ENCODE measurements at places on chromosomes 4 and X.
A peak's percentile ranks its signal among the peaks of the same experiment; 100 is the strongest.

GRCh38 chr4:71270901-71271300 is 67.9 kb upstream of the SLC4A4 start:
- no peak for DNase-seq

- DNase-seq: no peak
These were observed 68.5 kb downstream of the SH3RF1 start for GRCh38 chr4:169202145-169202699.

- no peak for DNase-seq
These were observed 17.7 kb upstream of the RPS6KA3 start for GRCh38 chrX:20284444-20284843.

DNA sequence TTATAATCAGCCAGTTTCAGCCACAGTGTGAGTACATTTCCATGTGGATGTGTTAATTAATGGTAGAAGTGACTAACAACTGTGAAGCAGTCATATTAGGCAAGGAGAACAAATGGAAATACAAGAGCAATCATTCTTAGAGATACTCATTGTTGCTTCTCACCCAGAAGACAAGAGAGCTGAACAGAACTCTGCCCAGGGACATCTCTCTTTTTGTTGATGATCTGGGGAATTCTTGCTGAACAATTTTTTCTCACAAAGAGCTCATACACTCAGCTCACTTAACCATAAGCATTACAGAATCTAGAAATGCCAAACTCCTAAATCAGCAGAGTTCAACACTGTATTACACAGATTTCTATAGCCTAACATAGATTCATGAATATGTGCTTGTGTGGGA is 150.1 kb downstream of the COMMD8 start:
- no peak for DNase-seq

GRCh38 chr4:48651914-48652313 is 128.2 kb downstream of the FRYL start:
- DNase-seq: no peak

- DNase-seq: no peak
These were observed 119.7 kb downstream of the FRYL start for GRCh38 chr4:48660347-48660746.

- no peak for DNase-seq
These were observed 367.1 kb downstream of the PACRGL start for GRCh38 chr4:21067351-21067750.

DNA sequence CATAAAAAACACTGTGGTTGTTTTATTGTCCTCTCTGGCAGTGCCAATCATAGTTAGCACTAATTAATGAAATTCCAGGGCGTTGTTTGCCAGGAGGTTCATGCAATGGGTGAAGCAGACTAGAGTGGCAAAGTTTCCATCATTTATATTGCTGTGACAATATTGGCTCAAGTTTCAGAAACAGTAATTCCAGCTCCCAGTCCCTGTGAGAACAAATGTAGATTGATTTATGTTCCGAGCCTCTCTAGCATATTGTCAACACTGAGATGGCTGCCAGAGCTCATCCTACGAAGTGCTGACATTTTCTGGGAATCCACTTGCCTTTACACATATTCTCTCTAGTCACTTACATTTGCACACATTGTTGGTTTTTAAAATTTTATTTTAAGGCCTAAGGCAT is 440.0 kb upstream of the IGFBP7 start:
- no peak for DNase-seq

GRCh38 chr4:46974891-46975543 is 18.4 kb downstream of the GABRA4 start:
- no peak for DNase-seq

DNA sequence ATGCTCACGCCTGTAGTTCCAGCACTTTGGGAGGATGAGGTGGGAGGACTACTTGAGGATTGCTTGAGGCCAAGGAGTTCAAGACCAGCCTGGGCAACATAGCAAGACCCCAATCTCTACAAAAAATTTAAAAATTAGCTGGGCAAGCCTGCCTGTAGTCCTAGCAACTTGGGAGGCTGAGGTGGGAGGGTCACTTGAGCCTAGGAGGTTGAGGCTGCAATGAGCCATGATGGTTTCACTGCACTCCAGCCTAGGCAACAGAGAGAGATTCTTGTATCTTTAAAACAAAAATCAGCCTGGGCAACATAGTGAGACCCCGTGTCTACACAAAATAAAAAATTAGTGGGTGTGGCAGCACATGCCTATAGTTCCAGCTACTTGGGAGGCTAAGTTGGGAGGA is 1.9 kb downstream of the ZNF41 start:
- no peak for DNase-seq

DNA sequence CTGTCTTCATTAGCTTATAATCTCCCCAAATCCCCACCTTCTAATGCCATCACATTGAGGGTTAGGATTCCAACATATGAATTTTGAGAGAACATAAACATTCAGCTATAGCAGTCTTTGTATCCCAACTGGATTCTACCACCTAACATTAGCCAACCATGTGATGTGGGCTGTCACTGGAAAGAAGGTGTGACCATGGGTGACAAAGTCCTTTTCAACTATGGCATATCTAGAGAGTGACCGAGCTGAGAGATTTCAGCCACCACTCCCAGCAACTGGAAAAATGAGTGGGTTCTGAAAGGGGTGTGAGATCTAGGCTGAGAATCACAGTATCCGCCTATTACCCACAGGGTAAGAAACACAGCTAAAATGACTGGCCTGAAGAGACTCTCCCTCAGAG is 22.1 kb downstream of the GABRB1 start:
- no peak for DNase-seq

DNA sequence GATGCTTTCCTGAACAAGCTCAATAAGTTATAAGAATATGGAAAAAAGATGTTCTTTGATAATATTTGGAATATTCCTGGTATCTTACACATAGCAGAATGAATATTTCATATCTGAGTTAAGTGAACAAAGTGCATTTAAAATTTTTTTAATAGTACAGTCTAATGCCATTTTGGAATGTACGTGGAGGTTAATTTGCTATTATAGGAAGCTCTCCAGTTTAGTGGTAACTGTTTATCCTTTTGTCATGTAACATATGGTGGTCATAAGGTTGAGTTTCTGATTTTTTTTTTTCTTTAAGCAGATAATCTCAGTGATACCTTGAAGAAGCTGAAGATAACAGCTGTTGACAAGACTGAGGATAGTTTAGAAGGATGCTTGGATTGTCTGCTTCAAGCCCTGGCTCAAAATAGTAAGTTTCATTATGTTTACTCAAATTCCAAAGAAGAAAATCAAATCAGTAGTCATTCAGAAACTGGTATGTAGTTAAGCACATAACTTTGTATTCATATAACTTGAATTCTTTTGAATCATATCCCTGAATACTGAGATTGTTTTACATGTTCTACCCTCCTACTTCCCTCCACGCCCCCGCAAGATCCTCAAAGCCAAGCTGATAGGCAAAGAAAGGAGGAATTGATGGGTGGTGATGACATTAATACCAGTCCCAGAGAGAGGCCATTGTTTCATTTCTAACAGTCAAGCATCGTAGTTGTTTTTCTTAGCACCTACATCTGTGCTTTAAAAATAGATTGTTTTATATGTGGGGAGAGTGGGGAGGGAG is 32.1 kb downstream of the RAP1GDS1 start:
- DNase-seq: no peak

GRCh38 chr4:1735215-1735614 is 13.9 kb downstream of the TACC3 start:
- no peak for DNase-seq

GRCh38 chr4:73844345-73844744 is 7.9 kb downstream of the CXCL6 start:
- no peak for DNase-seq

GRCh38 chr4:161148051-161148450 is 1015.7 kb downstream of the FSTL5 start:
- no peak for DNase-seq

DNA sequence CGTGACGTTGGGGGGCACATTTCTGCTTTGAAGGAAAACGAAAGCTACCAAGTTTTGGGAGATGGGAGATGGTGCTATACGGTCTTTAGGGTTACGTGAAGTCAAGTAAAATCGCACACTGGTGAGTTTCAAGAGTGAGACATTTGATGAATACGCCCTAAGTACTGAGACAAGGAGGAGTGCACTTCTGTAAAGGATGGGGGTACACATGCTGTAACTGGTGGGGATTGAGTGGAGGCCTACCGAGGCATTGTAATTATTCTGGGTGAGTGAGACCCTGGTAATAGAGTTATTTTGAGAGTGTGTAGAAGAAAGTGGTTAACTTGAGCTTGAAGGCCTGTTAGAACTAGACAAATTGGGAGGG is 536 bp downstream of the SH3BGRL start:
- no peak for DNase-seq

DNA sequence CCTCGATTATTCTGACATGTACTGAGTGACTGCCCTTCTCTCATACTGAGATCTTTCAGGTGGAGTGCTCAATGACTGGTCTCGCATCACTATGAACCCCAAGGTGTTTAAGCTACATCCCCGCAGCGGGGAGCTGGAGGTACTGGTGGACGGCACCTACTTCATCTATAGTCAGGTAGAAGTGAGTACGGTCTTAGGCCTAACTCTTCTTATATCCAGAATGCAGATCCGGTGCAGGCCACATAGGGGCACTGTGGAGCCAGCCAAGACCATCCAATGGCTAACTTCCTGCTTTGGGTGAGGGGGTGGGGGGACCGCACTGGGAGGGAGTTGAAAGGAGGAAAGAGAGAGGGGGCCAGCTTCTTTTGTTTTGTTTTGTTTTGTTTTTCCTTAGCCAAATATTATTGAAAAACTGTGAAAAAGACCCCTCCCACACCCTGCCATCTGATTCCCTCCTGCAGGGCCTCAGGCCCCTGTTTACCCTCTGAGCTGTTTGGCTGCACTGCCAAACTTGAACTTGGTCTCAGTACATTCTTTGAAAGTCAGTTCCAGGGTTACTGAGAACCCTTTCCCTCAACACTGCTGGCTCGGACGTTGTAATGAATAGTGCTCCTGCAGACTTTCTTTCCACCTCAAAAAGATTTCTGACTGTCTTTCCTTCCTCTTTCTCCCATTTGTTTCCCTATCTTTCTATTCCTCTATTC is 16.2 kb downstream of the AWAT2 start:
- DNase-seq: no peak

- no peak for DNase-seq
These were observed 188.4 kb upstream of the GALNT7 start for GRCh38 chr4:172980219-172980618.

GRCh38 chrX:46628460-46629371 is 55.2 kb downstream of the CHST7 start:
- DNase-seq: no peak

GRCh38 chr4:176735300-176735699 is 57.4 kb downstream of the VEGFC start:
- no peak for DNase-seq

- DNase-seq: no peak
These were observed 562.8 kb upstream of the AADAT start for GRCh38 chr4:170652571-170652970.

DNA sequence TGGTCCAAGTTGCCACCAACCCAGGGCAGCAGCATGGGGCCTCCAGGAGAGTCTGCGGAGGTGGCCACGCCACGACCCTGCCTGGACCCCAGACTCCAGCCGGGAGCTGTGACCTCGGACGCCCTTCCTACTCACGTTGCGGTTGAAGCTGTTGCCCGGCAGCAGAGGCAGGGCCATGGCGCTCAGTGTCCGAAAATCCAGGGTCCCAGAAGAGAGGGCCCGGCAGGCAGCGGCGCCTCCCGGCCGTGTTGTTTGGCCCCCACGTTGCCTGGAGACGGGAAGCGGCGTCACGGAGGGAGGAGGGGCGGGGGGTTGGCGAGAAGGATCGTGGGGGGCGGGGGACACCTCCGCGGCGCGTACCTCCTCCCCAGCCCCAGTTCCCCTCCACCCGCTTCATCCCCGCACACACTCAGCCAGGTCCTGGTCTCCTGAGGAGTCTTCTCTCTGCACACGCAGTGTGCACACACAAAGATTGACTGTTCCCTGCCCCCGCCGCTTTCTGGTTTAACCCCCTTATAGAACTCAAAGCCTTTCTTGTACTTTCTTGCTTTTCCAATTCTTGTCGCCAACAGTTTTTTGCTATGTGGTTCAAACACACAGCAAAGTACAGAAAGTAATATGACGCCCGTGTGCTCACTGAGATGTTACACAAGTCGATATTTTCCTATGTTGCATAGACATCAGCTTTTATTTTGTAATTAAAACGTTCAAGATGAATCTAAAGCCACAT is at the start of gene EFHC2:
TSS of gene EFHC2 (minus strand) at position 261 of the 730 bp plus-strand sequence. CDS start at position 177, 84 bp downstream.
- DNase-seq: peak; percentile 8

GRCh38 chr4:151569650-151570049 is 160.7 kb downstream of the FHIP1A start:
- no peak for DNase-seq

GRCh38 chr4:56272003-56272402 is 115.3 kb downstream of the AASDH start:
- no peak for DNase-seq

GRCh38 chrX:96776966-96777365 is 92.3 kb downstream of the DIAPH2 start:
- DNase-seq: no peak

DNA sequence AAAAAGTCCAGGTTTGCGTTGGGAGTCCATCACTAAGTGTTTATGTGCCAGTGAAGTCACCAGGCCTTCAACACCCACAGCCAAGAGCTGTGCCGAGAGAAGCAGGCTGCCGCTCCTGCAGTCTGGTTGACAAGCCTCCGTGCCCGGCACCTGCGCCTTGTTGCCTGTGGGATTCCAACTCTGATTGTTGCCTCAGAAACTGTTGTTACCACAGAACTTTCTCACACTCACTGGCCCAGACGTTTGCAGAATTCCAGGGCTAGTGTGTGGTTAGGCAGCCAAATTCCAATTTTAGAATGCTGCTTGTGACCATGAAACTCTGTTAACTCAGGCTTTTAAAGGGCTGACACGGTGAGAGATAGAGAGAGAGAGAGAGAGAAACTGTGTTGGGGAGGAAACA is 119.5 kb upstream of the LIMCH1 start:
- no peak for DNase-seq

GRCh38 chr4:157222771-157223160 is 2.2 kb downstream of the GRIA2 start:
- no peak for DNase-seq

- no peak for DNase-seq
These were observed 15.9 kb upstream of the ZIC3 start for GRCh38 chrX:137549851-137550664.

GRCh38 chr4:54908763-54909162 is 216.6 kb downstream of the KDR start:
- no peak for DNase-seq
